ENCODE measurements at places on chromosomes 16 and 17. TPM values are rescaled to one million over a fixed set of nuclear protein-coding genes. Genes with fewer than 3 reads are reported as not detected.

Gene GLIS2
- 3.4 TPM for total RNA-seq

Gene CTRB1
- total RNA-seq: not detected

Gene ITGA2B
- 0.23 TPM for total RNA-seq

Gene FZD2
- 12.8 TPM for total RNA-seq

Gene ZNF689
- total RNA-seq: 1.9 TPM
